ENCODE measurements at places on chromosomes 7 and 10. TPM values are rescaled to one million over a fixed set of nuclear protein-coding genes. Genes with fewer than 3 reads are reported as not detected.

DNA sequence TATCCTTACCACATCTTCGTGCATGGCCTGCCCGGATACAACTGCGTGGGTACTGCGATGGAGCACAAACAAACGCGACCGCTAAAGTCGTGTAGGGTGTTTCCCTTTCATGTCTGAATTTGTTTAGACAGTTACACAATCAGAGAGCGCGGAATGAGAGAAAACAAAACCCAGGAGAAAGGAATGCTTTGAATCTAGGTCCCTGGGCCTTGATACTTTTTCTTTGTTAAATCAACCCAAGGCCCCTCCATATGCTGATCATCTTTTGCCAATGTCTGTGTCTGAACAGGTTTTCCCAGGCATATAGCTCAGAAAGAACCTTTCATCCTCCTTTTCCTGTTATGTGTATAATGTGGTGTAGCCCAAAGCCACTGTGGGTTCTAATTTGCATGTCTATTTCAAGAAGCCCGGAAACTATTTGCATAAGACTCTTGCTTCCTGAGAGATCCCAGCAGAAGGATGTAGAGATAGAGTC lies 145.8 kb downstream of the FRMD4A start:
- no peak for DNase-seq

DNA sequence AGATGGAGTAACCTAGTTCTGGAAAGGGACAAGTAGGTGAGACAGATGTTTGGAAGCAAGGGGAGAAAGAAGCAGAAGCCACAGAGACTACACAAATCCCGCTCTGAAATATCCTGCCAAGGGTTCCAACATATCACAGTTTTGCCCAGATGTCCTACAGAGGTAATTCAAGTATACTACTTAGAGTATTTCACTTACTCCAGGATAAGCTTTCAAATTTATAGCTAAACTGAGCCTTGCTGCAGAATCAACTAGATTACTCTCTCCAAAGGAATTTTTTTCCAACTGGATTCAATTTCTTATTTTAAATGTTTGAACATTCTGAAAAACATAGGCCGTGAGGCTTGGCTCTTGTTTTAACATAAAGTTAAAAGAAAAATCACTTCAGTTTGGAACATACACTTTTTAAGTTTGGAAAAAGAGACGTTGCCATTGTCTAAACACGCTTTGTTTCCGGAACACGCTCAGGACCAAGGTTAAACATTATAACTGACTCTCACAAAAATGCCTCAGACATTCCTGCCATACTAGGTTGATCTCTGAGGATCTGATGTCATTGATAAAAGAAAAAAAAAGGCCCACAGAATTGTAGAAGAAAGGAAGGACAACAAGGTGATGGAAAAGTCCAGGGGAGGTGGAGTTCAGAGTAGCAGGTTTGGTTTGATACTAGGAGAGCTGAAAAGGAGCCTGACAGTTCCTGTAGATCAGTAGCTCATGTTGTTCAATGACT lies 74.8 kb downstream of the FAM185A start:
- no peak for DNase-seq

DNA sequence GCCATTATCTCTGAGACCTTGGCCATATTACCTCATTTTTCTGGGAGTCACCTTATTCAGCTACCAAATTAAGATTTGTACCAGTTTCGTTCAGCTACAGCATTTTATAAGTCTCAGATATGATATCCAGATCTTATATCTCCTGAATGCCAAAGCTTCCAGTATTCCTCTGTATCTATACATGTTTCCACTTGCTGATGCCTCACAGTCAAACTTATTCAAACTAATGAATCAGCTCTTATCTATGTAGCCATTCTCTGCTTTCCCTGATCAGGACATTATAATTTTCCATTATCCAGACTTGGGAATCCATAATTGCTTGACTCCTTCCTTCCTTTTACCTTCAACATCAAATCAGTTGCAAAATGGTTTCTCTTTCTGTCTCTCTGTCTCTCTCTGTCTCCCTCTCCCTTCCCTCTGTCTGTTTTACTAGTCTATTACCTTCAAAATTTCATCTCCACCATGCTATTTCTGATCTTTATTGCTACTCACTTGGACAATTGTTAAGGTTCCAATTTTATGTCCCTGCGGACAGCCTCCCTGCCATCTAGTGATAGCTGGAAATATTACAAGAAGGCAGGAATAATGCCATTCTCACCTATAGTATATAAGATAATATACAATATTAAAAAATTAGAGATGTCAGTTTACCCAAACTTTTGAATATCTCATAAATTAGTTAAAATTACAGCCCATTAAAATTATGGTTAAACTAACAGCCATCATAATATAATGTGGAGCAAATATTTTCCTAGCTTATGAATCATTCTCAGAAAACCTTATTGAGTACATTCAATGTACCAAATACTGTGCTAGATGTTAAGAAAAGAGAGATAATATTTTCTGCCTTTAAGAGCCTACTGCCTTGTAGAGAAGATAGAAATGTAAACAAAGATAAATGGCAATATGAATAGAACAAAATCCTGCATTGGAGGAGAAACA lies 89.8 kb downstream of the PCLO start:
- DNase-seq: no peak

GRCh38 chr10:47033081-47033480 lies 121.9 kb downstream of the PTPN20 start:
- no peak for DNase-seq

DNA sequence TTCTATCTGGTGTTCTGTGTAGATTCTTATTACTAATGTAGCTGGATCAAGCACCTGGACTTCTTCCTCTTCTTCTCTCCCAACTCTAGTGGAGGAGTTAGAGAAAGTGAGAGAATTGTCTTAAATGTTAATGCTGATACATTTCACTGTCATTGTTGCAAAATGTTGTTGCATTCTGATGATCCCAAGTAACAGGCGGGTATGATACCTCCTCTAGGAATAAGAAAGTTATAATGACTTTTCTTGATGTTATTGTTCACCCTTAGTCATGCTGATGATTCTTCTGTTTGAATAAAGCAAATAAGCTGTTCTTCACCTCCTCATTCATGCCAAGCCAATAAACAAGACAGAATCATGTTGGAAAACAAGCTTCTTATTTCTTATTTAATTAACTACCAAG lies 9.1 kb downstream of the CHRM2 start:
- DNase-seq: no peak

DNA sequence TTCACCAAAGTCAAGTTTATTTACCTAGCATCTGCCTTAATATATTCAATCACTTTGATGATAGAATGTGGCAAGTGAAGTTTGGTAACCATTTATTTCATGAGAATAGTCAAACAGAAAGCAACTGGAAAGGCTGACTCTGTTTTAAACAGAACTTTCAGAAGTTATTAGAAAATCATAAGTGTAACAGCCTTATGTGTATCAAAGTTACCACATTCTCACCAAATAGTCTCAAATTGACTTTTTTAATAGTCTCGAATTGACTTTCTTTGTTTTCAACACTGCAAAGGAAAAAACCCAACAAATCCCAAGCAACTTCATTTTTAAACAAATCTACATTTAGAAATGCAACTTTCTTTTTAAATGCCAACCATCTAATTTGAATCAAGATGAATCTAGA lies 29.5 kb downstream of the NAMPT start:
- DNase-seq: no peak

GRCh38 chr7:35623381-35623780 lies 71.6 kb downstream of the HERPUD2 start:
- DNase-seq: no peak

DNA sequence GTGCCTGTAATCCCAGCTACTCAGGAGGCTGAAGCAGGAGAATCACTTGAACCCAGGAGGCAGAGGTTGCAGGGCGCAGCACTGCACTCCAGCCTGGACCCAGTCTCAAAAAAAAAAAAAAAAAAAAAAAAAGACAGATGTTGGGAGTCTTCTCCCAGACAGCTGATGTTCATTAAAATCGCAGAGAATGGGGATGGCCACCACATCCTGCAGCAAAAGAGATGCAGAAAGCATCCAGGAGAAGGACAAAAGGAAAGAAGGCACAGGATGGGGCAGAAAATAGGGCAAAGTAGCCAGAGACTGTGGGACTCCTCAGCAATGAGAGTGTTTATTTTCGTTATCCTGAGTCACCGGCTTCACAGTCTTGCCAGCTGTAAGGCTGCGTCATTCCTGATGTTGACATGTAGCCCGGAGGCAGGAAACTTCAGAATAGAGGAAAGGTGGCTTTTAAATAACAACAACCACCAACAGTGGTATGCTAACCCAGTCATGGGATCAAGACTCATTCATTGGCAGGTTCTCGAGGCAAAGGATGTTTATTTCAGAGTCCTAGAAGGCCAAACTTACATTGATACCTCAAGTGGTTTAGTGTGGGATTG lies 149.5 kb upstream of the SVIL start:
- DNase-seq: peak; percentile 64

Gene STEAP4
- 127 TPM for total RNA-seq

- DNase-seq: no peak
Measured at GRCh38 chr10:101066146-101066895, 4.5 kb downstream of the KAZALD1 start.

DNA sequence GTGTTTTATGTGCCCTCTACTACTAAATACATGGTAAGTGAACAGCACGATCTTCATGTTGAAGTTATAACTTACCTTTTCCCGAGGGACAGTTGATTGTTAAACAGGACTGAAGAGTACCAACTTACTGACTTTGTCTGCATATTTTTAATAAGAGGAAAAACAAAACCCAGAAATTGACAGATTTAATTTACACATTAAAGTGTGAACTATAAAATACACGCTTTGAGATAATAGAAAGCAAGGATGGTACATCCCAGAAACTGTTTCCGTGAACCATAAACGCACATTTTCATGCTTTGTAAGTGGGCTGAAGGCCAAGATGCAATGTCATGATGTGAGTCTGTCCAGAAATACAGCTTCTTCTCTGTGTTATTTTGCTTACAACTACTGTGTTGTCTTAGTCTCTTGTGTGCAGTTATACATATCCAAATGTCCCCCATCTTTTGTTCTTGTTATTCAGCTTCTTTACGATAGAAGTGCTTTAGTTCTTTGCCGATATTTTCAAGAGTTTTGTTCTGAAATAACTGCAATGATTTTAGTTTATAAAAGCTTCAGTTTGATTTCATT lies 190.1 kb downstream of the MLLT10 start:
- DNase-seq: no peak

- no peak for DNase-seq
Measured at GRCh38 chr10:129836253-129836652, 127.8 kb downstream of the EBF3 start.

Gene MNX1
- total RNA-seq: not detected

Gene NMT2
- total RNA-seq: 18.7 TPM

- DNase-seq: no peak
Measured at GRCh38 chr10:91415816-91416215, 5.7 kb downstream of the HECTD2 start.

Gene CFAP70
- total RNA-seq: 3.4 TPM

GRCh38 chr7:155404976-155405375 lies 53.0 kb upstream of the EN2 start:
- no peak for DNase-seq

- no peak for DNase-seq
Measured at GRCh38 chr7:48298779-48299178, 127.5 kb downstream of the ABCA13 start.

Gene GNA12
- total RNA-seq: 27.6 TPM

Gene PRPS1L1
- total RNA-seq: not detected

Gene CNNM2
- 24.5 TPM for total RNA-seq

Gene TMEM60
- total RNA-seq: 8.7 TPM

GRCh38 chr10:47306387-47307210 lies 6.6 kb downstream of the GDF10 start:
- DNase-seq: no peak

GRCh38 chr7:24812305-24812945 lies 55.2 kb upstream of the GSDME start:
- DNase-seq: no peak

DNA sequence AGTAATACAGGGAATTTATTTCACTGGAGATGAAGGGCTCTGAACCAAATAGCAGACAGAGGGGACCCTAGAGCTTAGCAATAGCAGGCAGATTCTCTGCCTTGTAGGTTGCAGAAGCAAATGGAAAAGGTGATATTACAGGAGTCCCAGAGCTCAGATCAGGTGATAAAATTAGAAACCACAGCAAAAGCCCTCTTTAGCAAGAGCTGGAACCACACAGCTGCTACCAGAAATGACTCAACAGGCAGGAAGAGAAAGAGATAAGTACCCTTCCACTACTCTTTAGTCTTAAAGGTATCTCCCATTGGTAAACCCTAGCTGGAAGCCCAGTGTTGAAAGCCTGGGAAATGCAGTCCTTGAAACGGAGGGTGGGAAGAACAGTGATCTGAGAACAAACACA lies 535.6 kb upstream of the GHITM start:
- no peak for DNase-seq

Gene RBP3
- total RNA-seq: not detected

Gene TMEM139
- total RNA-seq: not detected

DNA sequence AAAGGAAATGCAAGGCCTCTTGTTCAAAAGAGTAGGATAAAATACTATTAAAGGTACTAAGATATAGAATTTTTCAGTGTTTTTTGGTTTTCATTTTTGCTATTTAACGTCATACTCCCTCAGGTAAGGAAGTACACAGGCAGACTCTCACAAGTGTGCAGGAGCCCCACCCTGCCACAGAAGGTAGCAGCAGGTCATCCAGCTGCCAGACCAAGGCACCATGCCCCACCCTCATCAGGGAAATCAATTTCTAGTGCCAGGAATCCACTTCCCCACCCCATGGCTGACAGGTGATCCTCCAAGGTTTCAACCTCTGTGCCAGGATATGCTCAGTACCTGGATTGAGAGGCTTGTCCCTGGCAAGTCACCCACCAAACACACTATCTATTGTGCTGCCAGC lies 712.9 kb downstream of the SORCS3 start:
- DNase-seq: no peak

DNA sequence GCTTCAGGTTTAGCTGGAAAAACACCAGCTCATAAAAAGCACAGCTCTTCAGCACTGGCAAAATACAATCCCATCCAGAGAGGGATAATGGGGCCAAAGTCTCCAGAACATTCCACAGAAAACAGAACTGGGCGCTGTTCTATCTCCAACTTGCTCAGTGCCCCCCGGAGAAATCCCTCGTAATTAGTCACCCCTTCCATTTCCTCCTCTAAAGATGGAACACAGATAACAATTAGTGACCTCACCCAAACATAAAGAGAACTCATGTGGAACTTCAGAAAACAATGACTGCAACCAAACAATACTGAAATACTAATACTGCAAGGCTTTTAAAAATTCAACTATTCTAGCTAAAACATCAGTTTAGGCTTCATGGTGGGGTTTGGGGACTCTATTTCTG lies 46.3 kb downstream of the KIAA1549 start:
- no peak for DNase-seq

Gene KIAA1549
- 1.8 TPM for total RNA-seq

Gene HYAL4
- total RNA-seq: not detected

Gene TMEM209
- 8.7 TPM for total RNA-seq

Gene AKR1C8
- not detected for total RNA-seq
